ENCODE measurements at places on chromosomes 13 and 19.

DNA sequence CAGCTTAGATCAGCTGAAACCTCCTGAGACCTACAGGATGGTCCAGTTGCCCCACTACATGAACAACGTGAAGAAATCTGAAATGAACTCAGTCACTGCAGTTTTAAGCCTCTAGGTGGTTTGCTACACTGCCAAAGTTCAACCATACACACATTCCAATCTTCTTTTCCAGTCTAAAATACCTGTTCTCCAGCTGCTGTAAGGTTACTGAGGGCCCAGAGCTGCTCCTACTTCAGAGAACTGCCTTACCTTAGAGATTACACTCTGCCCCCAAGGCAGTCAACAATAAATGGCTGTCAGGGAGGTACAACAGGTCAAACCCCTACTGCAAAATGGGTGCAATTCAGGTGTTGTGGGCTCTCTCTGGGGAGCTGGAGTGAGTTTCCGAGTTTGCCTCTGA lies 154.1 kb upstream of the MIR17HG start:
- no peak for DNase-seq

- no peak for DNase-seq
Observed at GRCh38 chr13:48842316-48842715, 133.4 kb upstream of the FNDC3A start.

DNA sequence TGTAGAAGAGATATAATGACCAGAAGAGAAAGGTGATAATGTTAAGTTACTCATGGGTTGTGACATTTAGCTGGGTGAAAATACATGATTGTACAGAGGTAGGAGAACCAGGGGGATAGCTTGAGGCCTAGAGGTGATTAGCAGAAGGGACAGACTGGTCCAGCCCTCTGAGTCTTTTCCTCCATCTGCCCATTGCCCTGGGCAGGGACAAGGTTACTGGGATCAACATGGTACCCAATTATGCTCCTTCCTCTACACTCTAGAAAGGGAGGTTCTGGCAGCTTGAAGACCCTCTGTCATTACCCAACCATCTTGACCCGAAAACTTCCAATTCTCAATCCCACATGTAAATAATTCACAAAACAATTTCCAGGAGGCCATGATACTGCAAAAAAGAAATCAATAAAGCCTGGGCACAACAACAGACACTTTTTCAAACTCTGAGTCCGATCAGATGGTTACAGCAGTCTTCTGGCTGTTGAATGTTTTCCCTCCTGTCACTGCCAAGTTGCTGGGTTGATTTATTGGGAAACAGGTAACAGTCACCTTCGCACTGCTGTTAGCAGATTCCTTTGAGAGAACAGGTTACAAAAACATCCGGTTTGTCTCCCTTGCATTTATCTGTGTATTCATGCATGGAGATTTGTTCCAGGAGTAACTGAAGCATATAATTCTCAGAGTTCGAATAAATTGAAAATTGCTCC lies 239.1 kb upstream of the HTR2A start:
- no peak for DNase-seq

DNA sequence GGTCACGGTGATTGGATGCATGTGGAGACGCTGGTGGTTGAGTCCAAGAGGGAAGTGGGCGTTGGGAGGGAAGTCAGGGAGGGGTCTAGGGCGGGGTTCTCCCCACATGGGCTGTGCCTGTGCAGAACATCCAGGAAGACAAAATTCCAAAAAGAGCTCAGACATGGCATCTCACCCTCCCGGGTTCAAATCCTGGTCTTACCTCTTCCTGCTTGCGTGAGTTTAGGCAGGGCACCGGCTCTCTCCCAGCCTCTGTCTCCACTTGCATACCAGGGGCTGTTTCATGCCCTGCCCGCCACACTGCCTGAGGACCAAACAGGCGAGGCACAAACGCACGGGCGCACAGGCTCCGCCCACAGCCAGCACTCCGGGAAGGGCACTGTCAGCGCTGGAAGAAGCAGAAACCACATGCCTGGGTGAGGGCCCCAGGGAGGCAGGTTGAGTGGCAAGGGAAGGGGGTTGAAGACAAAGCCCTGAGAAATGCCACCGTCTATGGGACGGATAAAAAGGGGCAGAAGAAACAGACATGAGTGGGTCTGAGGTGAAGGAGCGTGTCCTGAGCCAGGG lies 123.6 kb upstream of the SOX1 start:
- DNase-seq = no peak

Measured in iPS DF 6.9 (cell line).